Femur (tissue), 1 donor: ENCODE measurements at places on chromosomes 16 and 17.

DNA sequence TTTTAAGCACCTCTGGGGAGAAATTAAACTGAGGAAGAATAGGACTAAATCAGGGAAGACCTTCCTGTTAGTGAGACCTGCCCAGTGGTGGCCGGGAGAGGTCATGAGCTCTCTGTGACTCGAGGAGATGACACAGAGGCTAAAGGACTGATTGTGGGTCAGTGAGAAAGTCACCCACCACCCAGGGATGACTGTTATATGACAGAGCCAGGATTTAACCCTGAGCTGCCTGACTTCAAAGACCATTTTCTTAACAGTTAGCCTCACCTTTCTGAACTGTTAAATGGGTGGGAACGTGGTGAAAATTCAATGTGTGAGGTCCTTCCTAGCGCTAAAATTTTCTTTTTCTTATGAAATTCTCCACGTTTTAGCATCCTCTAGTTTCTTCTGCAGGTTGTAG, 72.5 kb downstream of the WSB1 start:
- DNase-seq, result no peak

DNA sequence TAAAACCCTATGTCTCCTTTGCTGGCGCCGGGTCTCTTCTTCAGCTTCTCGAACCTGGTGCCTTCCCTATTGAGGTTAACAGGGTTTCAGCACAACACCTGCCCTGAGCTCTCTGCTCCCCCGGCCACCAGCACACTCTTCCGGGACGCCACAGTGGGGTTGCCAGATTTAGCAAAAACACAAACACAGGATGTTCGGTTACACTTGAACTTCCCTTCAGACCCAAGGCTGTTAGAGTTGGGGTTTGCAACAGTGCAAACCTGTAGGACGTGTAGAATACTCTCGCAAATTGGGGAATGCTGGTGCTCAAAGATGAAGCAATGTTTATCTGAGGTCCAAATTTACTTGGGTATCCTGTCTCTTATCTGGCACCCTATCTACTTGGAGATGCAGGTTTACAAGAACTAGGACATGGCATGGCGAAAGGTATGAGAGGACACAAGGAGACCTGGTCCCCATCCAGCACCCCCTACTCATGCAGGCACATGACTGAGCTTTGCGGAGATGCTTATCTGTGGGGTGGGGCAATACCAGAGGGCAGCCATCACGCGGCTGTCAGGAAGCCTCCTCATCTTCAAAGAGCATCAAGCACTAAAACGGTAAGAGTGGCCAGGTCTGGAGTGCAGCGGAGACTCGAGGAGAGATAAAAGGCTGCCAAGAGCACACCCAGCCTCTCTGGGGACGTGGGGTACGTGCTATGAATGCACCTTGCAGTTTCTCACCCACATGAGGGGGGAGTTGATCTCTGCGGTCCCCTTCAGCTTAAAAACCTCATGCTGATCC, 52.8 kb downstream of the SDK2 start:
- DNase-seq, result no peak

GRCh38 chr17:67050066-67050465, 5.7 kb downstream of the CACNG1 start:
- no peak for DNase-seq

GRCh38 chr16:86983621-86984020, 333.6 kb downstream of the C16orf95 start:
- no peak for DNase-seq

- DNase-seq, result no peak
Measured at GRCh38 chr17:82023447-82024241, 539 bp downstream of the LRRC45 start.
